ENCODE measurements at places on chromosomes 5 and 9.

GRCh38 chr9:104860263-104860662 is 67.7 kb downstream of the ABCA1 start:
- no peak for DNase-seq

DNA sequence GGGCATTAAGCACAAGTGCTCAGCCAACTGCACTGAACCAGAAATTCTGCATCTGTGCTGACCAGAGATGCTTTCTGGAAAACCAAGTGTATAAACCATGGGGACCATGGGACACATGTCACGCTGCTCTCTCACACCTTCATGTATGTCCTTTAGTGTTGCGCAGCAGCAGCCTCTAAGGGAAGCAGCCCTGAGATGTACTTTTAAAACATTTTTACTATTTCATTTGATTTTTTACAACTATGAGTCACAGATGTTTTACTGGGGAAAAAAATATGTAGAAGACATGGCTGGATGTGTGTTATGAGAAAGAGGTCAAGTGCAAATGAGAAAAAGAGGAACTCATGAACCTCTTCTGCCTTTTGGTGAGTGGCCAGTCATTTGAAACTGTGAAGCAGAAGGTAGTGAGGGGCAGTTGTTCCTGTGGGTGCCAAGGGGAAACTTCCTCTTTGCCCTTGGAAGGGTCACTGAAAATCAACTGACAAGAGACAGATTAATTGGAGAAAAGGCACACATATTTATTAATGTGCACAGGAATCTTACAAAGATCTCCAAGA is 31.4 kb upstream of the SYK start:
- DNase-seq, result no peak

GRCh38 chr5:125033602-125034001 is 287.2 kb upstream of the ZNF608 start:
- DNase-seq, result no peak

- peak; percentile 65 for DNase-seq
These were observed 36.1 kb upstream of the OSMR start for GRCh38 chr5:38809388-38810359.

- no peak for DNase-seq
These were observed 157.0 kb upstream of the SMIM23 start for GRCh38 chr5:171628633-171628974.

DNA sequence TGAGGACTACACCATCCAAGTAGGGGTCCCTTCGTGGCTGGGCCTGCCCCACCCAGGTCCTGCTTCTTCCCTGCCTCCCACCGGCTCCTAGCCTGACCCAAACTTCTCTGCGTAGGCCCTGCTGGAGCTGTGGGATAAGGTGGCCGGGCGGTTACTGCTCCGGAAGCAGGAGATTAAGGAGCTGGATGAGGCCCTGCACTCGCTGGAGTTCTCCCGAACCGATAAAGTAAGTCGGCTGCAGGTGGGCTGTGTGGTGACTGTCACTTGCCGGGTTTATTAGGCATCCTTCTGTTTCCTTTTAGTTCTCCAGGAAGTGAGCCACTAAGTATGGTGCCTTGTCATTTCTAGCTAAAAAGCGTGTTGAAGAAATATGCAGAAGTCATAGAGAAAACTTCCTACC is 7.0 kb downstream of the CCDC180 start:
- no peak for DNase-seq

- no peak for DNase-seq
These were observed 1.5 kb downstream of the UAP1L1 start for GRCh38 chr9:137078701-137079400.

DNA sequence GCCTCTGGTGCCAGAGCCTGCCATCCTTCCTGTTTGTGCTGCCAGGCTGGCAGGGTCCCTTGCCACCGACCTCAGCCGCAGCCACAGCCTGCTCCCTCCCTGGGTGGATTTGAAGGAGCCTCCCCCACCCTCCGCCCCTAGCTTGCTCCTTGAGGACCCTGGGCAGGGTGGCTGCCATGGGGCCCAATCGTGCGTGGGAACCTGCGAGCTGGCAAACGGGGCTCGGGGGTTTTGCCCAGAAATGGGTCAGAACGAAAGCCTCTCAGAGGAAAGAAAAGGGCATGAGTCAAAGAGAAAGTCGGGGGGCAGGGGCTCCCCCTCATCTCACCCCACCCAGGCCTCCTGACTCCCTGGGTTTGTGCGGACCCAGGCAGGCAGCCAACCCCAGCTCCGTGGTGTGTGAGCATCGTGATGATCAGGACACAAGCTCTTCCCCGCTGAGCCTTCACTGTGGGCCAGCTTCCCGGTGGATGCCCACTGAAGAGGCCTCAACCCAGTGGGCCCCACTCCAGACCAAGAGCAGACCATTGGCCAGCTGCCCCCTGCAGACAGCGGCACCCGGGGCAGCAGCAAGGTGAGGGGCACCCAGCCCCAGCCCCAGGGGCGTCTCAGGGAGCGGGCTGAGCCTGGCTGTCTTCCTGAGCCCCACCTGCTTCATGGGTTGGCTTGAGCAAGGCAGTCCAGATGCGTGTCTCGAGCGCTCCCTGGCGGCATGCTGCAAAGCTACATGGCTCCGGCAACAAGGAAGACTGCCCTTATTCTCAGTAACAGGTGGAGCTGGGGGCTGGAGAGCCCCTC is 3.0 kb upstream of the FUT7 start:
- DNase-seq, result peak; percentile 83

- DNase-seq, result no peak
These were observed 7.4 kb downstream of the KIF12 start for GRCh38 chr9:114091711-114092110.

GRCh38 chr5:167982-168660 is 23.2 kb upstream of the LRRC14B start:
- no peak for DNase-seq

GRCh38 chr9:114487607-114488300 is 17.5 kb downstream of the WHRN start:
- DNase-seq, result peak; percentile 64

DNA sequence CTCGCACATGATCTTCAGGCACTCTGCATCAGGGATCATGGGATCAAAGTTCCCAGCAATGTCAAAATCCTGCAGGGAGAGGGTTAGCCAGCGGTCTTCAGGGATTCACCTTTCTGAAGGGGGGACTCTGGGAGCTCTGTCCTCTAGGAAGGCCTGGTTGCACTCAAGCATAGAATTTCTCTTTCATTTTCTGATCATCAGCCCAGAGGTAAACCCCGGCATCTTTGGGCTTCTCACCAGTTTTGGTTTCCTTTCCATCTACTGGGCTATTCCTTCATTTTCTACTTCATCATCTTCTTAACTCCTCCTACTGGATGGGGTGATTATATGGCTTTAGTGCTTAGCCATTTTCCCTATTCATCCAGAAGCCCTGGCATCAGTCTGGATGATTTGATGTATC is 4.6 kb upstream of the DND1 start:
- DNase-seq, result no peak

DNA sequence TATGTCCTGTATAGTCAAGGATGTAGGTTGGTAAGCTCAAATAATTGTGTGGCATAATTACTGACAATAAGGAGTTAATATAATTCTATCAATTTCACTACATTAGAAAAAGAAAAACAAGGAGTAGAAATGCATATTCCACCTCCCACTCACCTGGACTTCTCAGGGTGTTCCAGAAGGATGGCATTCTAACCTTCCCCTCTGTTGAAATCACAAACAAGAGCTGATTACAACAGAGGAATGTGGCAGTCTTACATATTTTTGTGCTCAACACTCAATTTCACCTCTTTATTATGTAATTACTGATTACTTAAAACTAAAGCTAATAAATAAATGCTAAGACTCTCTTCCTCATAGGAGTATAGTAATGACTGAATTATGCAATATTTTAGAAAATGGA is 745.3 kb downstream of the DTWD2 start:
- DNase-seq, result no peak

GRCh38 chr5:90696153-90696552 is 137.6 kb downstream of the ADGRV1 start:
- no peak for DNase-seq

- DNase-seq, result no peak
These were observed 251.3 kb upstream of the RFX3 start for GRCh38 chr9:3777137-3777536.

DNA sequence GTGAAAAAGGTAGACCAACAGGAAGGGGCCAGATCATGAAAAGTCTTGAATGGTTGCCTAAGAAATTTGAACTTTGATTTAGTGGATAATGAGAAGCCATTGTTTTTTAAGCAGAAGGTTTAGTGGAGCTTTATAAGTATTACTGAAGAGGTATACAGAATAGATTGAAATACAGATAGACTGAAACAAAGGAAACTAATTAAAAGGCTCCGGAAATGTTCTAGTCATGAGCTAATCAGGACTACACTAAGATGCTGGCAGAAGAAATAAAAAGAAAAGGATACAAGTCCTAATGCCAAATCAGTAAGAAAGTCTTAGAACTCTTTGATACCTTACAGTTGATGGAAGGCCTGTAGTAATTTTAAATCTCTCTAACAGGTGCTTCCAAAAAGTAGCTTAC is 45.7 kb upstream of the RFX3 start:
- no peak for DNase-seq

- DNase-seq, result no peak
These were observed 2.2 kb downstream of the BTNL3 start for GRCh38 chr5:180990882-180991242.

GRCh38 chr9:13994240-13994639 is 319.7 kb downstream of the NFIB start:
- DNase-seq, result no peak

DNA sequence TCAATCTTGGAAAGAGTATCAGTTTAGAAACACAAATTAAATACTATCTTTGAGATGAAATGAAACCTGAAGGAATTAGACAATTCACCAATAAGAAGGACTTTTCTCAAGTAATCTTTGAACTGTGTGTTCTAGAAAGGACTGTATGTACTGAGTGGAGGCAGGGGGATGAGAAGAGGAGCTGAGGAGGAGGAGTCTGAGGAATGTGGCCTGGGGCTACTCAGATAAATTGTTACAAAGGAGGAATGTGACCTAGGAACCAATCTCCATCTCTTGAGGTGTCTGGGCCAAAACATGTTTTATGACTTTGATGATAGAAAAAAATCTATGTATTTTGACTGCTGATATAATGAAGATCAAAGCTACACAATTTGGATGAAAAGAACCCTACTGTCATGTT is 124.3 kb upstream of the ANKRD55 start:
- DNase-seq, result no peak

GRCh38 chr5:174750711-174751110 is 26.3 kb downstream of the MSX2 start:
- no peak for DNase-seq

GRCh38 chr5:97644896-97645295 is 461.8 kb upstream of the RIOK2 start:
- DNase-seq, result no peak

Data from NCI-H1092 (cell line).